ENCODE measurements at places on chromosomes 5 and 9. TPM values are rescaled to one million over a fixed set of nuclear protein-coding genes. Genes with fewer than 3 reads are reported as not detected.

DNA sequence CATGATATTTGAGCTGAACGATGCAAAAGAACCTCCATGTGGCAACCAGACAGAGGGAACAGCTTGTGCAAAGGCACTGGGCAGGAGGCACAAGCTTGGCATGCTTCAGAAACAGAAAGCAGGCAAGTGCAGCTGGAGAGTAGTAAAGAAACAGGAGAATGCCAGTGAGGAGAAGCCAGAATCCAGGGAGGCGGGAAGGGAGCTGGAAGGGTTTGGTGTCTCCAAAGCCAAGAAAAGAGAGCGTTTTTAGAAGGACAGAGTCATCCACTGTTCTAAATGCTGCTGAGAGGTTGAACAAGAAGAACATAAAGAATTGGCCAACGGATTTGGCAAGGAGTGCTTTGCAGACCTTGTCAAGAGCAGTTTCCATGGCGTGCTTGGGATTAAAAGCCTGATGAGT lies 124.7 kb downstream of the TLE1 start:
- no peaks in the 10 kb centered on the region for H3K36me3 ChIP-seq
- peaks cover 4% of the 10 kb centered on the region for H3K4me1 ChIP-seq
- no peaks in the 10 kb centered on the region for H3K27me3 ChIP-seq
- H3K4me3 ChIP-seq = no peak overlapping the region
- H3K27ac ChIP-seq = no peak overlapping the region
- peak; percentile 69 for DNase-seq

GRCh38 chr5:123429221-123429954 lies 6.2 kb upstream of the CEP120 start:
- H3K4me1 ChIP-seq = no peaks in the 10 kb centered on the region
- H3K27me3 ChIP-seq = no peaks in the 10 kb centered on the region
- H3K27ac ChIP-seq = no peak overlapping the region
- H3K36me3 ChIP-seq = no peaks in the 10 kb centered on the region
- no peak for DNase-seq
- H3K4me3 ChIP-seq = no peak overlapping the region

DNA sequence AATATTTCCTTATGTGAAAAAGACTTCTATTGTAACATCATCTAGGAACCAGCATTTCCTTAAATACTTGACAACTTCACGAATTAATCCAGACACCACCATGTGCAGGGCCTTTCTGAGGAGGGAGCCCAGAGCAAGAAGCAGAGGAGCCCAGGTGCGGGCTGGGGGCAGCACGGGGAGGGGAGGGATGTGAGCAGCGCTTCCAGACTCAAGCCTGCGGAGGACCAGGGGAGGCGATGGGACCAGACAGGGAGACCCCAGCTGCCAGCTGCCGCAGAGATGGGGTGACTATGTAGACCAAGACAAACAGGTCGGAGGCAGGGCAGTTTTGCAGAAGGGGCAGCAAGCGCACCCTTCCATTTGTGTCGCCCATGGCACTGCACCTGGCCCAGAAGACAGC lies 596.1 kb downstream of the IRX1 start:
- no peak overlapping the region for H3K4me3 ChIP-seq
- H3K4me1 ChIP-seq = peaks cover under 1% of the 10 kb centered on the region
- H3K27ac ChIP-seq = no peak overlapping the region
- no peaks in the 10 kb centered on the region for H3K27me3 ChIP-seq
- H3K36me3 ChIP-seq = no peaks in the 10 kb centered on the region

GRCh38 chr9:131297903-131298302 lies 8.4 kb downstream of the PLPP7 start:
- H3K4me1 ChIP-seq = peaks cover 57% of the 10 kb centered on the region
- no peaks in the 10 kb centered on the region for H3K27me3 ChIP-seq
- H3K27ac ChIP-seq = peak overlapping the region; percentile 62
- peaks cover 21% of the 10 kb centered on the region for H3K36me3 ChIP-seq

GRCh38 chr5:120464627-120465435 lies 731 bp downstream of the PRR16 start:
- H3K36me3 ChIP-seq = no peaks in the 10 kb centered on the region
- DNase-seq = peak; percentile 55
- H3K27ac ChIP-seq = peak overlapping the region; percentile 57
- peaks cover 13% of the 10 kb centered on the region for H3K27me3 ChIP-seq
- H3K4me1 ChIP-seq = peaks cover 9% of the 10 kb centered on the region
- H3K4me3 ChIP-seq = peak overlapping the region; percentile 67

GRCh38 chr5:114266374-114266773 lies 95.5 kb upstream of the KCNN2 start:
- H3K27me3 ChIP-seq = no peaks in the 10 kb centered on the region
- H3K4me3 ChIP-seq = no peak overlapping the region
- no peaks in the 10 kb centered on the region for H3K36me3 ChIP-seq

DNA sequence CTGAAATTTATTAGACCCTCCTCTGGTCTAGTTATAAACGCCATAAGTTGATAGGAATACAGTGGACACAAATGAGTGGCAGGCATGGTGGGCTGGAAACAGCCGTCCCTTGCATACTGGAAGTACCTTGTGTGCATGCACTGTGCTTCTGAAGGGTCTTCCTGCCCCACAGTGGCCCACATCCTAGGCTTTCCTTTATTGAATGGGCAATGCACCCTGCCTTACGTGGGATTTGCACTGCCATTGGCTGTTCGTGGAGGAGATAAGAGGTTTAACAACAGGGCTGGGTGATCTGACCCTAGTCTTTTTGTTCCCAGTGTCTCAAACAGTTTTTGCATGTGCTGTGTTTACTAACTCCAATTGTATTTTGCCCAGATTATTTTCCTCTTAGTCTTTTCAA lies 480.8 kb downstream of the GADD45G start:
- H3K4me1 ChIP-seq = no peaks in the 10 kb centered on the region
- H3K36me3 ChIP-seq = no peaks in the 10 kb centered on the region
- DNase-seq = no peak
- H3K27me3 ChIP-seq = peaks cover 2% of the 10 kb centered on the region
- no peak overlapping the region for H3K27ac ChIP-seq
- H3K4me3 ChIP-seq = no peak overlapping the region

- H3K4me1 ChIP-seq = no peaks in the 10 kb centered on the region
- DNase-seq = no peak
- no peaks in the 10 kb centered on the region for H3K27me3 ChIP-seq
- no peak overlapping the region for H3K27ac ChIP-seq
Observed at GRCh38 chr9:11352612-11353011, 739.8 kb upstream of the PTPRD start.

DNA sequence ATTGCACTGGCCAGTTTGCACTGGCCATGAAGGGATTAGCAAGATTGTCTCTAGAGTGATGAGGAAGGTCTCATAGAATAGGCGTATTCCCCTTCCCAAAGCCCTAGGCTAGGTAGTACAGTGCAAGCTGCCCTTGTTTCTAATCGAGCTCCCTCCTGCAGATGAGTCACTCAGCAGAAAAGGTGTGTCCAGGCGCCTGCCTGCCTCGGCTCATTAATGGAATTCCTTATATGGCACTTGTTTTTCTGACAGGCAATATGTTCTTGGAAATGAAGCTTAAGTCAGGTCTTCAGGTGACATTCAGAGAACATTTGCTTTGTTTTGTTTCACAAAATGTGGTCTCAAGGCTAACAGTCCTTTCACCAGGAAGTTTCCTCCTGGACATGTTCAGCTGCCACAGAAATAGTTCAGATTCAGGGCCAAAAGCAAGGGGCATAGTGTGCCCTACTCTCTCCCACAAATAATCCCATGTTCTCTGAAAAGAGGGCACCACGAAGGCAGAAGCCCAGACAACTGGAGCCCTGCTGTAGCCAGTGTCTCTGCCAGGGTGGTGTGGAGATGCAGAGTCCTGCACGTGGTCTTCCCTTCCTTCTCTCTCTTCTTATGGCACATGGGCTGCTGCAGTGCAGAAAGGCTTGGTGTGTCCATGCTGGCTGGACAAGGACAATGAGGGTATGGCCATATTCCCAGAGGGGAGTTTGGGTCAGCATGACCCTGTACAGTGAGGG lies 281.1 kb upstream of the MAP3K1 start:
- no peak for DNase-seq
- no peak overlapping the region for H3K4me3 ChIP-seq
- H3K27me3 ChIP-seq = no peaks in the 10 kb centered on the region

DNA sequence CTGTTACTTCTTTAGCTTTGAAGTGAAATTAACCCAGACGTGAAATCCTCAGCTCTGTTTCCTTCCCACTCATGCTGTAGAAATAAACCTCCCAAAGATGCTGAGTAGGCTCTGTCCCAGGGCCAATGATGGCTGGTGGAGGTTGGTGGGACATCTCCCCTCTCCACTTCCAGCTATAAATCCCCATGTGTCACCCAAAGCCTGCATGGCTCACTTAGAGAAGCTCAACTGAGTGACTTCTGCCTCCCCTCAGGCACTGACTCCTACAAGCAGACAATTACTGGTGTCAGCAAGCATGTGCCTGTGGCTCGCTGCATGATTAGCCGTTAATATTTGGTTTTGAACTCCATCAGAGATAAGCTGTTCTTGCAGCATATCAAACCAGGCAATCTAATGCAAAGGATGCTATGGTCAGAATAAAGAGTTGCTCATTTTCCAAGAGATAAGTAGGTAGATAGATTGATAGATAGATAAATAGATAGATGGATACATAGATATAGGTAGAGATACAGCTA lies 569.5 kb upstream of the WWC1 start:
- no peaks in the 10 kb centered on the region for H3K27me3 ChIP-seq
- H3K4me1 ChIP-seq = peaks cover 2% of the 10 kb centered on the region
- H3K36me3 ChIP-seq = no peaks in the 10 kb centered on the region
- H3K27ac ChIP-seq = no peak overlapping the region

GRCh38 chr5:42131081-42131480 lies 206.0 kb downstream of the FBXO4 start:
- H3K36me3 ChIP-seq = no peaks in the 10 kb centered on the region
- H3K27me3 ChIP-seq = no peaks in the 10 kb centered on the region
- peaks cover 9% of the 10 kb centered on the region for H3K4me1 ChIP-seq
- H3K27ac ChIP-seq = no peak overlapping the region

GRCh38 chr9:108395421-108395820 lies 460.4 kb downstream of the ACTL7B start:
- H3K4me1 ChIP-seq = no peaks in the 10 kb centered on the region
- no peak overlapping the region for H3K4me3 ChIP-seq
- H3K27ac ChIP-seq = no peak overlapping the region
- DNase-seq = no peak
- no peaks in the 10 kb centered on the region for H3K27me3 ChIP-seq

DNA sequence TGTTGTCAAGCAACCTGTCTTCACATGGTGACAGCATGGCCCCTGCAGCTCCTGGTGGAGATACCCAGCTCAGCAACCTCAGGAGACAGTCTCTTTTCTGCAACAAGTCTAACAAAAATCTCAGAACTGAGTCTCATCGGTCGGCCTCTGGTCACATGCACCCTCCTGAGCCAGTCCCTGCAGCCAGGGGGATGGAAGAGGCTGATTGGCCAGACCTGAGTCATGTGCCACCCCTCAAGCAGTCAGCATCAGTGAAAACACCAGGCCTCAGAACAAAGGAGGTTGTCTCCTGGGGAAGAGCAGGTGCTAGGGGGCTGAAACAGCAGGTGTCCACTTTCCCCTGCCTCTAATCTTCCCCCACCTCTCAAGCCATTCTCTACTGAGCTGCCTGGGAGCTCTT lies 54.4 kb downstream of the SMIM23 start:
- no peak overlapping the region for H3K27ac ChIP-seq
- H3K4me1 ChIP-seq = peaks cover 7% of the 10 kb centered on the region
- DNase-seq = no peak
- no peaks in the 10 kb centered on the region for H3K27me3 ChIP-seq
- H3K4me3 ChIP-seq = no peak overlapping the region
- H3K36me3 ChIP-seq = no peaks in the 10 kb centered on the region

Gene IRX2
- total RNA-seq = 0.18 TPM

Gene EQTN
- 0.13 TPM for total RNA-seq

Gene NELFB
- total RNA-seq = 25.9 TPM

Gene PCDHGB4
- total RNA-seq = 4.2 TPM

Gene NCS1
- total RNA-seq = 30.4 TPM

Gene FGD3
- total RNA-seq = 2.8 TPM

Gene DPH7
- total RNA-seq = 27.4 TPM

Data from muscle of leg (tissue), 16 donors.